ENCODE measurements at places on chromosomes 1 and 21. TPM values are rescaled to one million over a fixed set of nuclear protein-coding genes. Genes with fewer than 3 reads are reported as not detected.

DNA sequence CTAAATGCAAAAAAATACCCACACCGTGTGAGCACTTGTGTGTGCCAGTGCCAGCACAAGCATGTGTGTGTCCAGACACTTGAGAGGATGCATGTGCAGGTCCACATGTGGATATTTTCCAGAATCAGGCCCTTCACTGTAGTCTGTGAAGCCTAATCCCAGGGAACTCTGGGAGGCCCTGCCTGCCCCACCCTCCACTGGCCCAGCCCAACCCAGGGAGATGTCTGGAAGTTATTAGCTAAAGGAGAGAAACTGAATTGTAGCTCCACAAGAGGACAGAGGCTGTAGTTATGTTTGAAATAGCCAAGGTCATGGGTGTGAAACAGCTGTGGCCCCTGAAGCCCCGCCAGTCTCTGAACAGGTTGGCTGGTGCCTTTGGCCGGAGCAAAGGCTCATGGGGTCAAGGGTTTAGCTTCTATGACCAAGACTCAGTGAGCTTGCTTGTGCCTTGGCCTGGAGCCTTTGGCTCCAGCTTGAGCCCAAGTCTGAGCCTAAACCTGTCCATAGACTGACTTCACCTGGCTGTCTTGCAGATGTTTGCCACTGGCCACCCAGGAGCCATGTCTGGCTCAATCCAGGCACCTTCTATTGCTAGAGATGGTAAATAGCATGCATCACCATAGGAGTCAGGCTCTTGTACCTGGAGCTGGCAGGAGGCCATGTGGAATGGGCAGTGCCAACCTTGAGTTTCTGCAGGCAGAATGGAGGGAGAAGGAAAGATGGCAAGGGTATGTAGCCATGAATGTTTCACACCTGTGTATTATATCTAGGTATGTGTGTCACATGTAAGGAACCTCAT is 69.9 kb downstream of the TMEM53 start:
- DNase-seq, result no peak

- peak; percentile 41 for DNase-seq
Measured at GRCh38 chr1:230632273-230632873, 9.9 kb upstream of the COG2 start.

- DNase-seq, result peak; percentile 12
Measured at GRCh38 chr1:117346206-117346928, 20.9 kb upstream of the MAN1A2 start.

GRCh38 chr1:30472009-30472408 is 251.4 kb downstream of the MATN1 start:
- DNase-seq, result no peak

- DNase-seq, result no peak
Measured at GRCh38 chr1:234244482-234244881, 128.8 kb upstream of the COA6 start.

Gene DENND2C
- polyA plus RNA-seq, result 2.6 TPM

- DNase-seq, result no peak
Measured at GRCh38 chr1:231757101-231757404, 130.5 kb downstream of the DISC1 start.

GRCh38 chr1:218464871-218465270 is 119.7 kb downstream of the TGFB2 start:
- DNase-seq, result no peak

Gene OR6N1
- not detected for polyA plus RNA-seq

Gene MATN1
- 0.07 TPM for polyA plus RNA-seq

DNA sequence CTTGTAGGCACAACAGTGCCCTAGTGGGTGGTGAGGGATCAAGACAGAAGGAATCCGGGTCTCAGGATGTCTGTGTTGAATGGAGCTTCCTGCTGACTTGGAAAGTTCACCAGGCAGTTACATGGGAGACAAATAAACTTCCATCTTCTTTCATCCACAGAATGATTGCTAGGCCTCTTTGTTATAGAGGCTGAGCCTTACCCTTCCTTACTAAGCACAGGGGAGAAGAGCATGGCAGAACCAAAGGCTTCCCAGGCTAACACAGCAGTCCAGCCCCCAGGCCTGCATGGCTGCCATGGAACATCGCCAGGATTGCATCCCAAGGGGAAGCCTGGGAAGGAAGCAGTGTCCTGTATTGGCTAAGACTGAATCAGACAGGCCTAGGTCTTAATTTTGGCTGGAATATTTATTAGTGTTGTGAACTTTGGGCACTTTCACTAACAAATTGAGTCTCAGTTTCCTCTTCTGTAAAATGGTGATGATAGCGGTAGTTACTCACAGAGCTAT is 18.7 kb downstream of the HEYL start:
- no peak for DNase-seq

- DNase-seq, result peak; percentile 57
Measured at GRCh38 chr1:214281021-214281719, at the start of gene SMYD2. SMYD2 (plus strand) TSS chr1:214281159; CDS start chr1:214281255, 96 bp downstream.

- no peak for DNase-seq
Measured at GRCh38 chr1:234943836-234944402, 184.7 kb downstream of the TOMM20 start.

Gene RYR2
- polyA plus RNA-seq, result not detected

Gene SMIM1
- polyA plus RNA-seq, result 5.8 TPM

DNA sequence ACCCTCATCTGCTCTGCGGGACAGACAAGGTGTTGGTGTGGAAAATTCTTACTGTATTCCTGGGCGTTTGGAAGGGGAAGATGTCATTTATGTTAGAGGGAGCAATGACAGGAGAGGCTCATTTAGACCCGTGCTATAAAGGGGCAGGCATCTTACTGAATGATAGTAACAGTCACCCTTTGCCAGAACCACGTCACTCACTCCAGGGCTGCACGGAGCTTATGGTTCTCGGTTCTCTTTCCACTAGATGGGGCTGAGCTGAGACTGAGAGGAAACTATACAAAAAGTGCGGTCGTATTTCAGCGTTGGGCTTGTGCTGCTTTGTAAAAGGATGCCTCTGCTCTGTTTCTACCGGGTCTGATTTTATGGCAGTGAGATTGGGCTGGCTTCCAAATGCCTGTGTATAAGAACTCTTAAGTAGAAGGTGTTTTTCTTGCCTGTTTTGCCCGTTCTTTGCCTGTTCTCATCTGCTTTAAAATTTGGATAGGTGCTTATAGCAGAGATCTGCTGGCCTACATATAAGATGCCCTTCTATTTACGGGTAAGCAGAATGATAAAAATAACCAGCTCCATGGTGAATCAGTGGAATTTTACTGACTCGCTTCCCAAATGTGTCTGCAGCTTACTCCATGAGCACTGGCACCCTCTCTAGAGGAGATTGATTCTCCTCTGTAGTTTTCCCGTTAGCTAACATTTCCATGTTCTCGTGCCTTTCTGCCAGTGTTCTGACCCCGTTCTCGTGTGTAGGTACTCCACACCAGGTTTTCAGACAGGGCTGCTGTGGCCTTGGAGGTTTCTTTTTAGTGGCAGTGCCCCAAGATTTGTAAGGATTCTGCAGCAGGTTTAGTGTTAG is 55.9 kb downstream of the MRPS6 start:
- peak; percentile 57 for DNase-seq

DNA sequence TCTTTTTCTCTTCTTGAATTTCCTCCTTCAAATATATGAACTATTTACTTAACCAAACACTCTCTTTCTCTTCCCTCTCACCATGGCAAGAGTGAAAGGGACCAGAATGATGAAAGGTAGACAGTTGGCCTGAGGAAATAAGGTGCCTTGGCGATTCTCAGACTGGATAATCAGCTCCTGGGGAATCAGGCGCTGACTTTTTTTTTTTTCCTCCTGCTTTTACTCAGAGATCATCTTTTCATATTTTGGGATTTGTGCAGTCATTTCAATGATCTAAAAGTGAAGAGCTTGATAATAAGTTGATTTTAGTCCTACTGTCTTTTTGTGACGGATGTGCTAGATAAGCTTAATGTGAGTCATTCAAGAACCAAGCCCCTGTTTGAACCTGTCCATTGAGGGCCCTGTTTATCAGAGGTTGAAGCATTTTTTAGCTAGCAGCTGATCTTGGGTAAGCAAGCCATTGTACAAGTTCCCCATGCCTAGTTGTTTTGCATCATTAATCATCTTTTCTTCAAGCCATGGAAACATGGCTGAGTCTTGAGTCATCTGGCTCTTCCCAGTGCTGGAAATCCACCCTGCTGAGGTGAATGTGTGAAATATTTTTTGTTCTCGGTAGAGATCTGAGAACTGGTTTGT is 40.8 kb downstream of the ITSN1 start:
- peak; percentile 99 for DNase-seq

DNA sequence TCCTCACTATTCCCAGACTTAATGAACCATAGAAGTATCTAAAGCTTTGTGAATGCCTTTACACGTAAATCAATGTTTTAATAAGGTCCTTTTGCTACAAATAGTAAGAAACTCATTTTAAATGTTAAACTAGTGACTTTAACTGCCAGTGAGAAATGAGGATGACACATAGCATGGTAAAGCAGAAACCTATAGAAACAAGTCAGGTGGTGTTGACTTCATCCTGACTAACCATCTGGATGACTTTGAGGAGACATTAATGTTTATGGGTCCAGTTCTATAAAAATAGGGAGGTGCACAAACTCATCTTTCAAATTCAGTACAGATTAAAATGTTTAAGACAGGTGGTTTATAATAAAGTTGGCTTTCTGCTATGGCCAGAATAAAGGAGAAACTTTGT is 85.4 kb downstream of the COLGALT2 start:
- peak; percentile 52 for DNase-seq

- no peak for DNase-seq
Measured at GRCh38 chr1:2635361-2636010, 2.7 kb upstream of the MMEL1 start.

GRCh38 chr1:65278376-65279069 is 30.8 kb upstream of the DNAJC6 start:
- no peak for DNase-seq

DNA sequence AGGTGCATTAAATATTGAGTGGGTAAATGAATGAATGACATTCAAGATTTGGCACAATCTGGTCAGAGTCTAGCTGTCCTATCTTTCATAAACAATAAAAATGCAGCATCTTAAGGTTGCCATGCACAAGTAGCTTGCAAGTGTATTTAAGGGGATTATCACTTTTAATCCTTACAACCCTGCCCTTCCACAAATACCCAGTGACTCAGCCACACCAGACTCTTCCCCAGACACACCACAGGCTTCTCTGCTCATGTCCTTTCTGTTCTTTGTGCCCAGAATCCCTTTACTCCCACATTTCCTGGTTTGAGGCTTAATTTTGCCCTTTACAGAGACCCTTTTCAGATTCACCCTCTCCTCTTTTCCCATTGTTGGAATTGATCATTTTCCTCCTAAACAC is 59.8 kb downstream of the KIRREL1 start:
- peak; percentile 18 for DNase-seq

GRCh38 chr1:167251472-167251871 is 30.8 kb downstream of the POU2F1 start:
- no peak for DNase-seq

- DNase-seq, result no peak
Measured at GRCh38 chr1:241408170-241408569, 51.2 kb upstream of the RGS7 start.

Gene PLA2G2D
- polyA plus RNA-seq, result not detected

- DNase-seq, result no peak
Measured at GRCh38 chr1:181135437-181135731, 46.9 kb downstream of the IER5 start.

GRCh38 chr1:162405800-162406199 is 6.1 kb downstream of the SH2D1B start:
- DNase-seq, result no peak

Gene BMP8A
- polyA plus RNA-seq, result not detected

DNA sequence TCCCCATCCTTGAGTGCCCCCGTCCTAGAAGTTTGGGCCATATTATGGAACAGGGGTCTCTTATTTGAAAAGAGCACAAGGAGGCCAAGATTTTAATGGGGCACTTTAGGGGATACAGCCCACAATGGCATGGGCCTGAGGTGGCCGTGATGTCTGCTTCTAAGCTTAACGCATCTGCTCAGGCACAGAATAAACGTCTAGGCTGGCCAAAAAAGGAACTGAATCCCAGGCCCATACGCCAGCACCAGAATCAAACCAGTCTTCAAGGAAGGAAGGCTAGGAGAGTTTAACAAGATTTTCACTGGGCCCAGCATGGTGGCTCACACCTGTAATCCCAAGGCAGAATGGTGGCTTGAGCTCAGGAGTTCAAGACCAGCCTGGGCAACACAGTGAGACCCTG is 9.2 kb upstream of the SARS1 start:
- no peak for DNase-seq

DNA sequence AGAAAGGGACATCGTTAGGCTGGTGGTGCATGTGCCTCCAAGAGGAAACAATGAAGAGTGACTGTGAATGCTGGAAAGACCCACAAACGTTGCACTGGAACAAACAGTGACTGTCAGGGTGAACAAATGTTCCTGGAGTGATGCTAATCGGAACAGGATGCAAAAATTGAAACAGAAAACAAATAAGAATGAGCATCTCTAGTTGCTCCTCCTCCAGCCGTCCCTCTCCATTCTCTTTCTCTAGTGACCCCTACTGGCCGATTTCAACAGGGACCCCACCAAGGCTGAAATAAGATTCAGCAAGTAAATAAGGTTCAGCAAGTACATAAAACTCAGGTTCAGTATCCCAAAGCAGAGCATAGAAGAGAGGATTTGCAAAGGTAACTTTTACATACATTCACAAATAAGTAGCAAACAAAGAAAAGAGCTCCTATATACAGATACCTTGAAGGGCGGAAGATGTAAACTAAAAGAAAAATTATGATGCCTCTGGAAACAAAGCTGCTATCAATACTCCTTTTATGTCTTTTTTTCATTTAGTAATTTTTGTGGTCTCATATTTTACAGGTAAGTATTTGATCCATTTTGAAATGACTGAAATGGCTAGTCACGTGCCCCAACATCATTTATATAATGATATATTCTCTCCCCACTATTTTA is 836.1 kb upstream of the ADAMTS5 start:
- peak; percentile 11 for DNase-seq

Gene SPRR2A
- 11.4 TPM for polyA plus RNA-seq

DNA sequence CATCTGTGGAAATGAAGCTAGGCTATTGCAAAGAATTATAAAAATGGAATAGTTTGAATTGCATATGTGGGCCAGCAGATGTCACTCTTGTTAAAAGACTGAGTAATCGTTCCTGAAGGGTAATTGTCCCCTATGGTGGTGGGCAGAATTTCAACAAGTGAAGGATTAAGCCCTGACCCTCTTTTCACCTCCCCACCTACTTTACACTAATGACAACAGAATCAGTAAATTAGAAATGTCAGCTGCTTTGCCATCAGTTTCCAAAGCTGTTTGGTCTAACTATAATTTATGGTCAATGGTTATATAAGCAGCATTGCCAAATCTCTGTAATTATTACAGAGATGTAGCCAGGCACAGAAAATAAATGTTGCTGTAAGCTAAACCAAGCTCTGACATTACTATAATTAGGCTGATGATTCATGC is 898.6 kb downstream of the AMY1C start:
- no peak for DNase-seq

GRCh38 chr1:30274976-30275621 is 448.3 kb downstream of the MATN1 start:
- no peak for DNase-seq

GRCh38 chr1:97050506-97050905 is 328.9 kb downstream of the PTBP2 start:
- DNase-seq, result no peak

- DNase-seq, result no peak
Measured at GRCh38 chr1:169949139-169949538, 55.4 kb upstream of the SCYL3 start.
